ENCODE measurements at places on chromosomes 16 and 17.
A peak's percentile ranks its signal among the peaks of the same experiment; 100 is the strongest.

DNA sequence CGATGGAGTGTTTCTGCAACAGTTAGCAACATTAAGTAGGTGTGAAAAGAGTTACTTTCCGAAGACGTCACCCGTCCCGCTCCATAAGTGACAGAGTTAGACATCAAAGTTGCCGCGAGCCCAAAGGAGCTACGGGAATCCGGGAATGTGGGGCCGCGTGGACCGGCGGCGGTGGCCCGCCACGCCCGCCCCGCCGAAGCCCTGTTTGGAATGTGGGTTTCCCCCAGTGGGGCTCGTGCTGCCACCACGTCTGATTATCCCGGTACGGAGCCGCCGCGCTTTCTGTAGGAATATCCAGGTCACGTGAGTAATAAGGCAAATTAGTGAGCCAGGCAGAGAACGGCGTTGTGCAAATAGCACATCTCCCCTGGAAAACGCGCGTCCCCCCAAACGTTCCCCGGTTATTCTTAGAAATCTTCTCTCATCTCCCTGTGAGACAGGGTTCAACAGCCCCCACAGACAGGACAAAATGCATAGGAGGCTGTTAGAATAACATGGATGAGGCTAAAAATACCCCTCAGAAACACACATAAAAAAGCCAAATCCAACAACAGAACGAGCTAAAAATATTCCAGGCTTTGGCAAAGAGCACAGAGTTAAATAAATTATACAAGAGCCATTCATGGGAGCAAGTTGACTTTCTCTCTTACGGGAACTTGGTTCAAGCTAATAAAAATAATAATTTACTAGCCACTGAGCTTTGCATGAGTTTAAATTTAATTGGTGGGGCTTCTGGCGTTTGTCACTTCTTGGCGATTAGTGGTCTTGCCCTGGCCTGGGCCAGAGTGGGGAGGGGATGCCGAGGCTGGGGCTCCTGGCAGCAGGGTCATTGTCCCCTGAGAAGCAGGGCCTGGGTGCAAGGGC lies 8.6 kb downstream of the BAHCC1 start:
- DNase-seq, result no peak

GRCh38 chr16:68202091-68202519 lies 33.8 kb downstream of the ESRP2 start:
- no peak for DNase-seq

GRCh38 chr17:28796062-28796461 lies 46.5 kb downstream of the FAM222B start:
- DNase-seq, result no peak

DNA sequence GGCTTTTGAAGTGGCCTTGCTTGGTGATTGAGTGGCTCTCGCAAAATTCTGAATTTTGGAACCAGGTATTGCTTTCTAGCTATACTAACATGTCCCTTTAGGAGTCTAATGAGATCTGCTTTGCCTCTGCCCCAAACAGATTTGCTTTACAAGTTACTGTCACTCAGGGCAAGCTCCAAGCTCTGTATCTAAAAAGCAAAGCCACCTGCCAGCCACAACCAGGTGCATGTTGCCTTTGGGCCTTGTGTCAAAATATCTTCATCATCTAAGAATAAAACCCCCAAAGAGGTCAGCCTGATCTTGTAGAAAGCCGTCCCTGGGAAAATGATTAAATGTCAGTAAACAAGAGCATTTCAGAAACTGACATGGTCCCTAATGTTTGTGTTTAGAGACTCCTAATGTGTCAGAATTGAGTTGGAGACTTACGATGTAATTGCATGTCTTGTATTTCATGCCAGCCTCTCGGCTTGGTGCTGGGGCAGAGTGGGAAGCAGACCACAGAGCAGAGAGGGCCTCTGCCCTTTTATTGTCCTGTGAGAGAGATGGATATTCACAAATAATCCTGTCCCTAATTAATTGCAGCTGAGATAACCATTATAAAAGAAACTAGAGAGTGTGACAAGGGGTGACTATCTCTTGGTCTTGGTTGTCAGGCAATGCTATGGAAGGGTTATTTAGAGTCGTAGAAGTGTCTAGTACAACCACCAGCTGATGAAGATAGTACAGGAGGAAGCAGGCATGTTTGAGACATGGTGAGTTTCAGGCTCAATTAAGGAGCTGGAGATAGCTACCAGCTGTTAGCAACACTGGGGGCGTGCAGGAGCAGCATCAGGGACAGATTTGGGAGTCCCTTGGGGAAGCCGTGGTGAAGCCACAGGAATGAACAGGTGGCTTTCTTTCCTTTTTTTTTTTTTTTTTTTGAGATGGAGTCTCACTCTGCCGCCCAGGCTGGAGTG lies 90.7 kb downstream of the PITPNC1 start:
- no peak for DNase-seq

- DNase-seq, result no peak
These were observed at the start of gene IGF2BP1 for GRCh38 chr17:48997103-48997826. IGF2BP1 (plus strand) TSS chr17:48997385; CDS start chr17:48997746, 361 bp downstream.

DNA sequence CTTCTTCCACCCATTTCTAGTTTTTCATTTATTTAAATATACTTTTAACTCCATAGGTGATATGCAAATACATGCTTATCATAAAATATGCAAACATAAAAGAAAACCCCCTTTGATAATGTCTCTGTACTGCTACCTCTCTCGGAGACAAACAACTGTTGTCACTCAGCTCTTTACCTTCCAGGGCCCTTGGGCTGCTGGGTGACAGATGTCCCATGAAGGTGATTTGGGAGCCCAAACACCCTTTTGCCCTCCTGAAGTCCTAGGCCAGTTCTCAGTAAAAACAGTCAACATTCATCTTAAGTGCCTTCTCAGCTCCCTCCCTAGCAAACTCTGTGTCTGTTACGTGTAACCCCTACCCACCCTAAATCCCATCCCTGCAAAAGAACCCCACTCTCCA lies 37.5 kb downstream of the CHD9 start:
- DNase-seq, result no peak

DNA sequence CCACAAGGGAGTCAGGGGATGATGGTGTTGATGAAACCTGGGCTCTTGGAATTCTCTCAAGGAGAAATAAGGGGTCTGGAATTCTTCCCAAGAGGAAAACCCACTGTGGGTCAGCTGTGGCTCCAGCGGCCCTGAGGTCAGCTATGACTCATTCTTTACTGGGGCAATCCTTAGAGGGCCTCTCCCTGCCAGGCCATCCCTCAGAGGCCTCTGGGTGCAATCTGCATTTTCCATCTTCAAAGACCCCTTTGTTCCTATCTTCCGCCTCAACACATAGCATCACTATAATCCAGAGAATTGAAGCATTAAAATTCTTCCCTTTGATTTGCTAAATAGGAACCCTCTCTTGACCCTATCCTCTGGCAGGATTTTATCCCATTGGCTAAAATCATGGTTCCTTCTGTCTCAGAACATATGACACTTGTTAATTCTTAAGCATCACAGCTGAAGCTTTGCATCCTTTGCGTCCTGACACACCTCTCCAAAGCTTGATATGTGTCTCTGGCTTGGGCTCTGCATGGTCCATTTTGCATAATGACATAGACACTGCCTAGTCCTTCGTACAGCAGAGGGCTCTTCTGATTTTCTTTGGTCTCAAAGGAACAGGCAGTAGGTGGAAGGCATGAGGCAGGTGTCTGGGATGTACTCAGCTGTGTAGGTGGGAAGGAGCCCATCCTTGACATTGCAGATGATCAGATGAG lies 4.4 kb upstream of the KRT37 start:
- no peak for DNase-seq

- DNase-seq, result peak; percentile 67
These were observed 157.1 kb downstream of the RGS9 start for GRCh38 chr17:65294181-65294719.

GRCh38 chr17:56708220-56708558 lies 114.7 kb downstream of the NOG start:
- DNase-seq, result no peak

- DNase-seq, result no peak
These were observed 38.0 kb upstream of the CPHXL start for GRCh38 chr16:75764154-75764768.

GRCh38 chr16:57223057-57223456 lies 22.0 kb upstream of the ARL2BP start:
- DNase-seq, result no peak

GRCh38 chr17:36913132-36913531 lies 24.1 kb upstream of the LHX1 start:
- no peak for DNase-seq

GRCh38 chr17:70271672-70272071 lies 102.3 kb downstream of the KCNJ2 start:
- no peak for DNase-seq

- no peak for DNase-seq
These were observed 375.0 kb upstream of the RBFOX1 start for GRCh38 chr16:6957681-6958080.

GRCh38 chr17:66654764-66655163 lies 180.2 kb upstream of the CACNG5 start:
- no peak for DNase-seq

GRCh38 chr17:67378454-67379250 lies 1.6 kb downstream of the PITPNC1 start:
- DNase-seq, result peak; percentile 86

GRCh38 chr17:74712756-74713155 lies at the start of gene CD300LF:
CD300LF (minus strand) TSS chr17:74712923; CDS start chr17:74712866, 57 bp downstream.
- no peak for DNase-seq

- DNase-seq, result no peak
These were observed 1140.2 kb downstream of the CDH11 start for GRCh38 chr16:63981639-63982038.

DNA sequence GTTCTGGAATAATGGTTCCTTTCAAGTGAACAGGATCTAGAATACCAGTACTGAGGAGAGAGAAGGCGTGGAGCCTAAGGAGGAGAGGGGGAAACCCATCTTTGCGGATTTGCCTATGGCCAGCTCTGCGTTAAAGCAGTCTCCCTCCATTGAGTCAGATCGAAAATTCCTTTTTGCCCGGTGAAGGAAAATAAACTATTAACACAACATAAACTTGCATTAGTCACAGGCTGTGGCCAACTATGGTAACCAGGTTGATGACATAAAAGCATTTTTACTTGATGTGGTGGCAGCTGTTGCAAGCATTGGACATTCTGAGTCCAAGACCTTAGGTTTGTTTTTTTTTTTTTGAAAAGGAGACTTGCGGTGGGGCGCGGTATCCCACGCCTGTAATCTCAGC lies 8.9 kb downstream of the LDAF1 start:
- DNase-seq, result no peak

GRCh38 chr17:9905902-9906301 lies 831 bp upstream of the RCVRN start:
- no peak for DNase-seq

DNA sequence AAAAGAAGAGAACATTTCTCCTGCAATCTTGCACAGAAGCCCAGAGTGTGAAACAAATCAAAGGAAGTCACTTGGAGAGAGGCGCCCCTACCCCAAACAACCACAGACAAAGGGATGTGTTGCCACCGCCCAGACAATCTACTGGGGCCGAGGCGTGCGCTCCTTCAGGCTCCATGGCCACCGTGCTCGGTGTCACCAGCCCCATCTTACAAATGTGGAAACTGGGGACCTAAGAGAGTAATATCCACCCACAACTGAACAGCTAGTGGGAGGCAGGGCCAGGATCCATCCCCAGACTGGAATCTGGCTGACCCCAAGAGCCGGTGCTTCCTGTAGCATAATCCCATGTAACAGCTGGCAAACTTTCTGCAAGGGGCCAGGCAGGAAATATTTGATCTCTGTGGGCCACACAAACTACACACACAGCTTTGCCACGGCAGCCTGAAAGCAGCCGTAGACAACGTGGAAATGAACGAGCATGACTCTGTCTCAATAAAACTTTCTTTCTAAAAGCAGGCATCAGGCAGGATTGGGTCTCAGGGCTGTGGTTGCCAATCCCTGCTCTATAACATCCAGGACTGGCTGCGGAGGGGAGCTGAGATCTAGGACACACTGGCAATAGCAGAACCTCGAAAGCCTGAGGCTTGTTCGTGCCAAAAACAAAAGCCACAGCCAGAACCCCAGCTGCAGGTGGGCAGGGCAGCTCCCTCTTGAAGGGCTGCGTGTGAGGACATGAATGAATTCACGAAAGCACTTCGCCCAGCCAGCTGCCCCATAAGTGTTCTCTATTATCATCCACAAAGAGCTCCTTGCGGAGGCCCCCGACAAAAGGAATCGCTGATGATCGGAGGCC lies 26.6 kb upstream of the GINS2 start:
- DNase-seq, result no peak

DNA sequence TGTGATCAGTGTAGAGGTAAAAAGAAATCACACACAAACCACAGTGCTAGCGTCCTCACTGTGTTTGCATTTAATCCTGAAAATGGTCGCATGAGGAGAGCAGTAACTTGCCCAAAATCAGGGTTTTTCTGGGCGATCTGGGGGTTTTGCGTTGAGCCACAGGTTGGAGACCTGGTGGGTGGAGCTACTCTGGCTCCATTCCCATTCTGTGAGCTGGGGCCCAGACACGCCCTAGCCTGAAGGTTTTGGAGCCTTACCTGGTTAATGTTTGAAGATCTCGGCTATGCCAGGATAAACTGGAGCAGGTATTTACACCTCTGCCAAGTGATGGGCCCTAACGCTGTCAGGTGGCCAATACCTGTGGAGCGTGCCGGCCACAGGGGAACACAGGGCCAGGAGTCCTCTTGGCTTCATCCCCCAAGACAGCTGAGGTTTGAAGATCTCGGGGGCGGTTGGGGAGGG lies 48.4 kb downstream of the MPRIP start:
- DNase-seq, result no peak

DNA sequence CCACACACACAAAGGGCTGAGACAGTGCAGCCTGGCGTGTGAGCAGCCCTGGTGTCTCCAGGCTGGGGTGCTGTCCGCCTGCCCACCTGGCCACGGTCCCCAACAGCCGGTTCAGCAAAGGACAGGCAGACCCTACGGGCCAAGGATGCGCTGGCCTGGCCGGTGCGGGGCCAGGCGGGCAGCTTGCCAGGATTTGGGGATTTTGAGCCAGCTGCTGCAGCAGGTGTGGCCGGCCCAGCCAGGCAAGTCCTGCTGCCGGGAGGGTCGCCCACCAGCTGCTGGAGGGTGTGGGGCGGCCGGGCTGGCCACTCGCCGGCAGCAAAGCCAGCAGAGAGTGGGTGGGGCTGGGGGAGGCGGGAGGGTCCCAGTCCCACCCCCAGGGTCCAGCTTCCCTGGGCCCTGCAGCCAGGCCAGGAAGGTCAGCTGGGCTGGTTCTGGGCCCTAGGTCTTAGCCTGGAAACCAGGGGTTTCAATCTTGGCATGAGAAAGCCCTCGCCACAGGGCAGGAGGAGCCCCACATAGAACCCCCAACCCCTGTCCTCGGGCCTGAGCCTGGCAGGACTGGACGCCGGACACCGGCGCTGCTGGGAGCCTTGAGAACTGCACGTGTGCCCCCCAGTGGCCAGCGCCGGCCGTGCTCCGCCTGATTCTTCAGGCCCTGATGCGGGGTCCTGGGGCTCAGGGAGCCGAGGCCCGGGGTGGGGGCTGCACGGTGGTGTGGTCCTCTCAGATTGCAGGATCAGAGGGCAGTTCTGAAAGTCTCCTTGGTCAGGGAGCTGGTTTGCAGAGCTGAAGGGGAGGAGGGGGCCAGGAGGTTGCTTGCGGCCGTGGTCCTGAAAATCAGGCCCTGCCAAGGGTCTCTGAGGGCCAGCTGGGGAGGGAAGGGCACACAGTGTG lies 17.6 kb upstream of the SSTR5 start:
- peak; percentile 84 for DNase-seq

Measured in sciatic nerve (tissue), 2 donors.